ENCODE measurements at places on chromosomes 2 and 18.

DNA sequence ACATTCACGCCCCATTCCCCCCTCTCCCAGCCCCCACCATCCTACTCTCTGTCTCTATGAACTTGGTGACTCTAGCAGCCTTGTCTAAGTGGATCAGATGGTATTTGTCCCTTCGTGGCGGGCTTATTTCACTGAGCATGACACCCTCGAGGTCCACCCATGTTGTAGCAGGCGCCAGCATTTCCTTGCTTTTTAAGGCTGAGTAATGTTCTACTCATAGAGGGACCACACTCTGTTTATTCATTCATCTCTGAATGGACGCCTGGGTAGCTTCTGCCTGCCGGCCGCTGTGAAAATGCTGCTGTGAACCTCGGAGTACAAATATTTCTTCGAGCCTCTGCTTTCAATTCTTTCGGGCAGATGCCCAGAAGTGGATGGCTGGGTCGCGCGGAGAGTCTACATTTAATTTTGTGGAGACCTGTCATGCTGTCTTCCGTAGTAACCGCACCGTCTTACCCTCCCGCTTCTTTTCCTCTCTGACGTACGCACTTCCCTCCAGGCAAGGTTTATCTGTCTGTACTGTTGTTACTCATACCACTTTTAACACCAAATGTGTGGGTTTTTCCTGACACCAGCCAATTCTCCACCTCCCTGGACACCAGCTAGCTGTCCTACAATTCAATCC is 5.6 kb downstream of the CROCC2 start:
- DNase-seq, result no peak

GRCh38 chr2:122516775-122517174 is 761.3 kb downstream of the TSN start:
- DNase-seq, result no peak

- no peak for DNase-seq
These were observed 63.7 kb upstream of the MMADHC start for GRCh38 chr2:149651229-149651628.

GRCh38 chr2:215622837-215623236 is 187.0 kb upstream of the FN1 start:
- DNase-seq, result no peak

DNA sequence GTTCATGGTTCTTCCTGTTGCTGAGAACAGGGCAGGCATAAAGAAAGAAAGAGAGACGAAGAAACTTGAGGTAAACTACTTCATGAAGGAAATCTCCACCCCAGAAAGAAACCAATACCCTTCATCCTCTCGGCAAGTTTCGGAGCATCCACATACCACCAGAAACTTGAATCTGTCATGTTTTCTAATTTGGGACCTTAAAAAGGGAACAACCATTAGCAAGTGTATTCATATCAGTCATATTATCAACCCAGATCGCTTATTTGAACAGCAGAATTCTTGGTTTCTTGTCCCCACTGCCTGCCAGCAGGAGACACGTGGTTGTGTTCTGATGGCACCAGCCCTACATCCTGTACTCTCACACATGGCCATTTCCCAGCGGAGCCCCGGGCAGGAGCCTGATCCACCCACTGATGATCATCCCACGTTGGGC is 53.2 kb upstream of the FZD7 start:
- DNase-seq, result no peak

GRCh38 chr2:43199492-43200488 is 26.6 kb downstream of the ZFP36L2 start:
- DNase-seq, result no peak

DNA sequence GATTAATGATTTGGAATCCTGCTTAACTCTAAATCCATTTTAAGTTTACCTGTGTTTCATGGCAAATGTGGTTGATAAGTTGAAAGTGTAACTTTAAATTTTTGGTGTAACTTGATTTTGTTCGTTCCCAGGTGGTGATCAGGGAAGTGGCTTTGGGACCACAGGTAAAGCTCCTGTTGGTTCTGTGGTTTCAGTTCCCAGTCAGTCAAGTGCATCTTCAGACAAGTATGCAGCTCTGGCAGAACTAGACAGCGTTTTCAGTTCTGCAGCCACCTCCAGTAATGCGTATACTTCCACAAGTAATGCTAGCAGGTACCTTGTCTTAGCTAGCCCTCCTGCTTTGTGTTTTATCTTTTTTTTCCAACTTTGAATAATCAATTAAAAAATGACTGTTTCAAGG is 62.8 kb downstream of the AGFG1 start:
- DNase-seq, result no peak

DNA sequence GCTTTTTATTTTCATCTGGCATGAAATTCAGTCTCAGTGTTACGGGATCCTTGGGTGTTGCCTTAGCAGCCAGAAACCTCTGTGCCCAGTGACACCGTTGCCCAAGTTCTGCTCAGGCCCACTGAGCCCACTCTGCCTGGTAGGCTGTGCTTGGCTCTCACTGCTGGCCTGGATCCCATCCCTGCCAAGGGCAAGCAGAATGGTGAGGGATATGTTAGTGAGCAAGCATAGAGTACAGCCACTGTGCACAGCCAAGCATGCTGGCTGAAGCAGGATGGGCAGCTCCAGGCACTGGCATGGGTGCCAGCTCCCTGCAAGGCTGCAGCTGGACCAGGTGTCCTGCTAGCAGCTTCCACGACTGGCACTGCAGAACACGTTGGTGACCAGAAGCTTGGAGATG is 194.7 kb upstream of the TFPI start:
- no peak for DNase-seq

Data from activated T-cell treated with anti-CD3 and anti-CD28 coated beads for 48 hours (primary cell).